ENCODE measurements at places on chromosomes 12 and 14. TPM values are rescaled to one million over a fixed set of nuclear protein-coding genes. Genes with fewer than 3 reads are reported as not detected.

DNA sequence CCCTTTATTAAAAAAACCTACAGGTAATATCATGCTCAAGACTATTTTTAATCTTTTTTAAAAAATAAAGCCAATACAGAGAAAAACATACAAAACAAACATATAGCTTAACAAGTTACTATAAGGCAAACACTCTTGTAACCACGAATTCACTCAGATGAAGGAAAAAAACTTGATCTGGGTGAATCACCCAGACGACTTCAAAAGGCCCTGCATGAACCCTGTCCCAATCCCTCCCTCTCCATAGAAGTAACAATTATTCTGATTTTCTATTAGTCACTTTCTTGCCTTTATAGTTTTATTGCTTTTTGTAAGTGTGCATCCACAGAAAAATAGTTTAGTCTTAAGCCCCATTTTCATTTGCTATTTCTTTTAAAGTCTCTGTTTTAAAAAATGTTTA is 72.6 kb downstream of the LRP6 start:
- H3K36me3 ChIP-seq = peaks cover 2% of the 10 kb centered on the region
- no peaks in the 10 kb centered on the region for H3K4me1 ChIP-seq
- H3K4me3 ChIP-seq = no peak overlapping the region
- no peak for DNase-seq

DNA sequence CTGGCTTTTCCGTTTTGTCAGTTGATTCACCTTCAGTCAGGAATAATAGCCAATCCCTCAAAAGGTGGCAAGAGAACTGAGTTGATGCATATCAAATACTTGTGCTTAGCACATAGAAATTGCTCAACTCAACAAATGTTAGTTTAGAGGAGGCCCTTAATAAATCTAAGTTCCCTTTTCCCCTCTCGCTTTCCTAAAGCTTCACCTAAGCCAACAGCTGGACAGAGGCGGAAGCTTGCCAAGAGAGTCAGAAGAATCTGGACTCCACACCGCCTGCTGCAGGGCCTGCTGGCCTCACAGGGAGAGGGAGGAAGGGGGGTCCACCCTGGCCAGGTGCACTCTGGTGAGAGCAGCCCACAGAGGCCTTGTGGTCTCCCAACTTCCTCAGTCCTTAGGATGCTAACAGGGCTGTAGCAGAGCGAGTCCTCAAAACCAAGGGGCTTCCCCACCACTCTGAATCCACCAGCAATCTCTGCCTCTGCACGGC is 213.1 kb downstream of the CHST11 start:
- no peaks in the 10 kb centered on the region for H3K27me3 ChIP-seq
- peak; percentile 44 for DNase-seq
- peaks cover 24% of the 10 kb centered on the region for H3K4me1 ChIP-seq
- H3K4me3 ChIP-seq = no peak overlapping the region
- H3K27ac ChIP-seq = no peak overlapping the region

- H3K4me3 ChIP-seq = no peak overlapping the region
- H3K4me1 ChIP-seq = no peaks in the 10 kb centered on the region
- no peaks in the 10 kb centered on the region for H3K27me3 ChIP-seq
- H3K27ac ChIP-seq = no peak overlapping the region
- peak; percentile 60 for DNase-seq
- H3K36me3 ChIP-seq = no peaks in the 10 kb centered on the region
These were observed 251.5 kb downstream of the PAWR start for GRCh38 chr12:79439175-79439825.

DNA sequence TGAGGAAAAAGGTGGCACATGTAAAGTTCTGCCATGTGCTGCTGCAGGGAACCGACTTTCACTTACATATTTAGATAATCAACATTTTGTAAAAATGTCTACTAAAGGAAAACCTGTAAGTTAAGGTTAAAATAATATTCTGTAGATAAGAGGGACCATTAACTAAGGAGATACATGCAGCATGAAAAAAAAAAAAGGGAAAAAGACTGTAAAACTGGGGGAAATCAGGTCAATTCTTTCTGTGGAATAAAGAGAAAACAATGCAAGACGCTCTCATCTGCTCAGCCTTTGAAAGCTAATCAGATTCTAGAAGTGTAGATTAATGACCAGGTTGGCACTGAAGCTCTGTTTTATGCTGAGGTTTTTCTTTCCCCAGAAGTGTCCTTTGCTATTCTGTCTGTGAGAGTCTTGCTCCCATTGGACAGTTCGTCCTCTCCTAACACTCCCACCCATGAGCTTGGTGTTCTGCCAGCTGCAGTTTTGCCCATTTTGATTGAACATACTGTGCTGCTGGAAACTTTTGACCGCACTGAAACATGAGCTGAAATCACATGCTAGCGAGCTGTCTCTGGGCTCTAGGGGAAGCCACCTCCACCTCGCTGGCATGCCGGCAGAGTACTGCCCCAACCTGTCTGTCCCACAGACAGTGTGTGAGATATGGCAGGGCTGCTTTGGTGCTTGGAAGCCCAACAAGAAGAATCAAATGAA is 39.7 kb downstream of the PPTC7 start:
- H3K36me3 ChIP-seq = peaks cover 2% of the 10 kb centered on the region
- H3K27ac ChIP-seq = peak overlapping the region; percentile 82
- H3K4me3 ChIP-seq = no peak overlapping the region
- no peaks in the 10 kb centered on the region for H3K27me3 ChIP-seq

DNA sequence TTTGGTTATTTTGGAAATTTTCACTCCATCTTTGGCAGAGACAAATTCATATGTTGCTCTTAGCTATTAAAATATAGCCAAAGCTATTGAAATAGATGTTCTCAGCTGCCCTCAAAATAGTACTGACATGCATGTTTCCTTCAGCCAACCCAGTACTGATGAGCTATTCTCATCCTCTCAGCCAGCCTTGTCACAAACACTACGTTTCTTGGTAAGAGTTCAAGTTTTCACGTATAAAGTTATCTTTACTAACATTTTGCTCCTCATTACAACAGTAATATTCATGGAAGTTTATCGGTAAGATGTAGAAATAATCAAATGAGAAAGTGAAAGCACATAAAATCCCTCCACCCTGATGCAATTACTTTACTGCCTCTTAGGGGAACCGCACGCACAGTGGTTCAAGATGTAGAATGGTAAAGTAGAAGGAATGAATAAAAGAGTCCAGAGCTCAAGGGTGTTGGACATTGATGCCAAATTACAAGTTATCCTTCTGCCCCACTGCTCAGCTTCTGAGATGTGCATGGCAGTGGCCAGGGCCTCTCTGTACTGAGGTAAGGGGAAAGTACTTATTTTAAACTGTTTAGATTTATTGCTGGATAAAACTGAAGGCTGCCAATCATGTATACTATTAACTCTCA is 20.7 kb downstream of the GCH1 start:
- no peaks in the 10 kb centered on the region for H3K27me3 ChIP-seq
- peak overlapping the region; percentile 70 for H3K27ac ChIP-seq
- DNase-seq = no peak
- no peaks in the 10 kb centered on the region for H3K4me1 ChIP-seq
- H3K4me3 ChIP-seq = peak overlapping the region; percentile 40

GRCh38 chr12:4270016-4270830 is 3.3 kb upstream of the CCND2 start:
- no peaks in the 10 kb centered on the region for H3K36me3 ChIP-seq
- H3K4me3 ChIP-seq = peak overlapping the region; percentile 48
- peaks cover 17% of the 10 kb centered on the region for H3K27me3 ChIP-seq
- DNase-seq = peak; percentile 41
- peak overlapping the region; percentile 28 for H3K27ac ChIP-seq
- H3K4me1 ChIP-seq = no peaks in the 10 kb centered on the region

- no peaks in the 10 kb centered on the region for H3K36me3 ChIP-seq
- H3K27ac ChIP-seq = no peak overlapping the region
- H3K4me3 ChIP-seq = no peak overlapping the region
- no peaks in the 10 kb centered on the region for H3K27me3 ChIP-seq
- DNase-seq = no peak
These were observed 116.8 kb downstream of the WIF1 start for GRCh38 chr12:65004270-65004669.

GRCh38 chr12:6873094-6874014 is at the start of gene SPSB2:
Gene SPSB2 (minus strand): TSS chr12:6873303. CDS start chr12:6872901, 402 bp downstream.
- peak; percentile 99 for DNase-seq
- peaks cover 7% of the 10 kb centered on the region for H3K36me3 ChIP-seq
- H3K27ac ChIP-seq = peak within 1 kb of the TSS; percentile 93
- H3K4me1 ChIP-seq = peaks cover 34% of the 10 kb centered on the region
- H3K27me3 ChIP-seq = no peaks in the 10 kb centered on the region

Gene DPY19L2
- polyA plus RNA-seq = 17.8 TPM

Gene GZMB
- 0.86 TPM for polyA plus RNA-seq

Gene CLEC14A
- polyA plus RNA-seq = 22.4 TPM

Gene NTS
- 0.54 TPM for polyA plus RNA-seq

Gene TAS2R7
- polyA plus RNA-seq = not detected
